CD8-positive, alpha-beta memory T cell (primary cell): ENCODE measurements at places on chromosomes 5 and 9. TPM values are rescaled to one million over a fixed set of nuclear protein-coding genes. Genes with fewer than 3 reads are reported as not detected.

- H3K27ac ChIP-seq = no peak overlapping the region
- no peak for DNase-seq
- H3K4me1 ChIP-seq = no peaks in the 10 kb centered on the region
- no peak overlapping the region for H3K4me3 ChIP-seq
- no peaks in the 10 kb centered on the region for H3K27me3 ChIP-seq
These were observed 5.3 kb upstream of the LHFPL2 start for GRCh38 chr5:78653681-78654366.

PTPN3 gene
- 0.48 TPM for total RNA-seq

GRCh38 chr5:19777363-19777762 lies 210.6 kb downstream of the CDH18 start:
- H3K4me1 ChIP-seq = no peaks in the 10 kb centered on the region
- DNase-seq = no peak
- no peak overlapping the region for H3K27ac ChIP-seq
- no peaks in the 10 kb centered on the region for H3K27me3 ChIP-seq
- H3K36me3 ChIP-seq = no peaks in the 10 kb centered on the region

IL33 gene
- total RNA-seq = not detected

- H3K4me3 ChIP-seq = no peak overlapping the region
- no peak for DNase-seq
- H3K27ac ChIP-seq = no peak overlapping the region
- H3K36me3 ChIP-seq = peaks cover 38% of the 10 kb centered on the region
These were observed 24.0 kb downstream of the HSPA4 start for GRCh38 chr5:133075572-133076536.

- no peaks in the 10 kb centered on the region for H3K4me1 ChIP-seq
- H3K4me3 ChIP-seq = no peak overlapping the region
- no peaks in the 10 kb centered on the region for H3K27me3 ChIP-seq
- peak overlapping the region; percentile 31 for H3K27ac ChIP-seq
- no peak for DNase-seq
These were observed 25.5 kb upstream of the TIFAB start for GRCh38 chr5:135477613-135478066.

DNA sequence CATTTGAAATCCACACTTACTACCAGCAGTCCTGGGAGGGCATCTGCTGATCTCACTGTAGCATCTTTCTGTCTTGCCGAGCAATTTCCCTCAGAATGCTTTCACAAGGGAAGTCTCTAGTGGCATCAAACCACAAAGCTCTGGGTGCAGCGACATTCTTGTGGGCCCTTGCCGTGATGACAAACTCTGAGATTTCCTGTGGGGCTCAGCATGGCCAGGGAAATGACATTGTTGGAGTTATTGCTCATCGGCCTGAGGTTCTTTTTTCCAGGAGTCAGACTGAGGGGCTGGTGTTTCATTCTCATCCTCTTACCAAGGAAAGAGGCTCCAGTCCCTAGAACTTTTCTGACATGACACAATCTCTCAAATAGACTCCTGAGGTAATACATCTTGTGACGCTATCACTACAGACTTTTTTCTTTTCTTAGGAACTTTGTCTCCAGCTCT lies 51.4 kb downstream of the PFDN1 start:
- H3K4me1 ChIP-seq = peaks cover 14% of the 10 kb centered on the region
- no peak overlapping the region for H3K4me3 ChIP-seq
- peak; percentile 28 for DNase-seq
- H3K27ac ChIP-seq = no peak overlapping the region
- H3K36me3 ChIP-seq = no peaks in the 10 kb centered on the region
- H3K27me3 ChIP-seq = no peaks in the 10 kb centered on the region

DNA sequence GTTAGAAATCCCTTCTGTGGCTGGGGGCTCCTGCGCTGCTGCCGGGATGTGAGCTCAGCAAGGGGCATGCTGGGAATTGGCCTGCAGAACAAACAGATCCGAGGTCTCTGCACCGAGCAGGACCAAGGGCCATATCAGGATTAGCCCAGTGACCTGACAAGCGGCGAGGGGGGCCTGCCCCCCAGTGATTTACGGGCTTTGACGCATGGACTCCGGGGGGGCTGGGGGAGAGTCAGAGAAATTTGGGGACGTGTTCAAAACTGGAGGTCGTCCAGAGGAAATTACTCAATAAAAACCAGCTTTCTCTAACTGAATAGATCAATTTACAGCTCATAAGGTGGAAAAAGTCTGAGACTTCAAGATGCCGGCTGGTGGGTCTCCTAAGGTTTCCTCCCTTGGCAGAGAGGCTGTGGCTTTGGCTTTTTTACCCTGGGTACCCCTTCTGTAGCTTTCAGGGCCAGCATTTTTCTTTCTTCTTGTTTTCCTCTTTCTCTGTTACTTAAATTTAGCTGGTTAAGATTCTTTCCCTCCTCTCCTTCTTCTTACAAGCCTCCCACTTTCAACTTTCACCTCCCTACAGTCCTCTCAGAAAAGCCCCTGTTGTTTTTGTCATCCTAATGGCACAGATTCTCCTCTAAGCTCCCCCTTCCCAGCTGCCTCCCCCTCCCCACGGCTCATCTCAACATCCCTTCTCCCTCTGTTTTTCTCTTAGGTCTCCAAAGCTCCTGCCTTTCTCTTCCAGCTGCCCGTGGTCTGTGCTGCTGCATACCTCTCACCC lies 551.0 kb downstream of the CCDC171 start:
- no peak overlapping the region for H3K4me3 ChIP-seq
- no peak for DNase-seq
- H3K27ac ChIP-seq = no peak overlapping the region
- no peaks in the 10 kb centered on the region for H3K36me3 ChIP-seq

DNA sequence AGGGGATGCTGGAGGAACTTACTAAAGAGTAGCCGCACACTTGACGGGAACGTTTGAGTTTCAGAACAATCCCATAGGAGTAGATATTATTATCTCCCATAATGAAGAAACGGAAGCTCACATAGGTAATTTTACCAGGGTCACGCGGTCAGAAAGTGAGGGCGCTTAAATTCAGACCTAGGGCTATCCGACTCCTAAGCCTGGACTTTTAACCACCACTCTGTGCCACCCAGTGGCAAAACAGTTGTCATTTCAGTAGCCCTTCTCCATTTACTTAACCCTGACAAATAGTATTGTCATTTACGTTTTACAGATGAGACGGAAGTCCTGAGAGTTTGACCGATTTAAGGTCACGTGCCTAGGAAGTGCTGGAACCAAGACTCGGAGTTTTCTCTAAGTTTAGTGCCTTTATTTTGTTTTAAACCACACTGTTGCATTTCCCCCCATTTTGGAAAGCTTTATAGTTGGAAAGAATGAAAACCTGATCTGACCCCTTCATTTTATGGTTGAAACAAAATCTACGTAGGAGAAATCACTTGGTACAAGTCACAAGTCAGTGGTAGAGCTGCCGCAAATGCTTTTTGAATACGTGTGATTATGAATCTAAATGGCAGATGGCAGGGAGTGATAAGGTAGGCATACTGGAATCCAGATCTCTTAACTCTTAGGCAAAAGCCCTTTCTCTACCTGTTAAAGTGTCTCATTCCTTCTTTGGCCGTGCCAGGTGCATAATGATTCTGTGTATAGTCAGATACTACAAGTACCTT lies 650 bp downstream of the MRRF start:
- H3K27me3 ChIP-seq = no peaks in the 10 kb centered on the region
- peaks cover 38% of the 10 kb centered on the region for H3K4me1 ChIP-seq

DNA sequence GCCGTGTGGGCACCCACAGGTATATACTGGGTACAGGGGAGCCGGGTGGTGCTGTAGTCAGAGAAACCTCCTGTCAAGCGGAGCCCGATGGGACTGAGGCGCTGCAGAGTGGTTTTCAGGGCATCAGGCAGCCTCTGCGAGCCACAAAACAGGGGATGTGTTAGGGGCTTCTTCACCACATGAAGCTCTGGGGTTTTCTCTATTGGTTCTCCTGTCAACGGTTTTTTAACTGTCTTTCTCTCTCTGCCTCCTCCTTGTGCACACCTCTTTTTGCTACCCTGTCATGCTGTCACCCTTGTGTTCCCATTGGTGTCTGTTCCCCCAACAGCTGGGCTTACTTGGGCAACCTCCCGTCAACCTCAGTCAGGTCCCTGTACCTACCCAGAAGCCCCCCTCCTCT lies 19.9 kb downstream of the RALGPS1 start:
- no peak overlapping the region for H3K27ac ChIP-seq
- H3K27me3 ChIP-seq = no peaks in the 10 kb centered on the region
- no peak overlapping the region for H3K4me3 ChIP-seq
- no peaks in the 10 kb centered on the region for H3K36me3 ChIP-seq

GRCh38 chr9:108746864-108747263 lies 108.9 kb downstream of the ACTL7B start:
- no peaks in the 10 kb centered on the region for H3K36me3 ChIP-seq
- H3K27ac ChIP-seq = no peak overlapping the region
- no peak for DNase-seq

DNA sequence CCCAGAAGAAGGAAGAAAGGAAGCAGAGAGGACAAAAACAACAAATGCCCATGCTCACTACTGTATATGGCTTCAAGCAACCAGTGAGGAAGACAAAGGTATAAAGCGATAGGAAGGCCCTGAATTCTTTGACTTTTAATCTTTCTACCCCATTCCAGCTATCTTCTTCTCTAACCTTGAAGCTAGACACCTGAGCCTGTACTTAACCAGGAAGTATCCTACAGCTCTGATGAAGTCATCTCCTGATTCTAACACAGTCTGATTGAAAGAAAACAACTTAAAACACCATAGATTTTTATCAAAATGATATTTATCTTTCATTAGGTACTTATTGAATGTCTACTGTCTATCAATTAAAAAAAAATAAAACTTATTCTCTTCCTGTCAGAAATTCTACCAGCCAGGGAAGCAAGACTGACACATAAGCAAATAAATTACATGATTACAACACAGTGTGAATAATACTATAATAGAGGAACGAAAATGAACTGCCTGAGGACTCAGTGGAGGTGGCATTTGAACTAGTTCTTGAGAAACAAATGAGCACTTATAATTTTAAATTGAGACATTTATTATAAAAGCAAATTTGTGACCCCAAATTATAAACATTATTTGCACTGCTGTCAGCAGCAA lies 123.3 kb upstream of the ELL2 start:
- H3K36me3 ChIP-seq = no peaks in the 10 kb centered on the region
- no peak overlapping the region for H3K27ac ChIP-seq
- H3K4me3 ChIP-seq = no peak overlapping the region
- no peaks in the 10 kb centered on the region for H3K27me3 ChIP-seq
- DNase-seq = no peak

NAA35 gene
- 34.1 TPM for total RNA-seq

SGTB gene
- 14.9 TPM for total RNA-seq

FBXO4 gene
- 15.8 TPM for total RNA-seq

CYFIP2 gene
- 239 TPM for total RNA-seq

ANXA1 gene
- total RNA-seq = 93.2 TPM

DNA sequence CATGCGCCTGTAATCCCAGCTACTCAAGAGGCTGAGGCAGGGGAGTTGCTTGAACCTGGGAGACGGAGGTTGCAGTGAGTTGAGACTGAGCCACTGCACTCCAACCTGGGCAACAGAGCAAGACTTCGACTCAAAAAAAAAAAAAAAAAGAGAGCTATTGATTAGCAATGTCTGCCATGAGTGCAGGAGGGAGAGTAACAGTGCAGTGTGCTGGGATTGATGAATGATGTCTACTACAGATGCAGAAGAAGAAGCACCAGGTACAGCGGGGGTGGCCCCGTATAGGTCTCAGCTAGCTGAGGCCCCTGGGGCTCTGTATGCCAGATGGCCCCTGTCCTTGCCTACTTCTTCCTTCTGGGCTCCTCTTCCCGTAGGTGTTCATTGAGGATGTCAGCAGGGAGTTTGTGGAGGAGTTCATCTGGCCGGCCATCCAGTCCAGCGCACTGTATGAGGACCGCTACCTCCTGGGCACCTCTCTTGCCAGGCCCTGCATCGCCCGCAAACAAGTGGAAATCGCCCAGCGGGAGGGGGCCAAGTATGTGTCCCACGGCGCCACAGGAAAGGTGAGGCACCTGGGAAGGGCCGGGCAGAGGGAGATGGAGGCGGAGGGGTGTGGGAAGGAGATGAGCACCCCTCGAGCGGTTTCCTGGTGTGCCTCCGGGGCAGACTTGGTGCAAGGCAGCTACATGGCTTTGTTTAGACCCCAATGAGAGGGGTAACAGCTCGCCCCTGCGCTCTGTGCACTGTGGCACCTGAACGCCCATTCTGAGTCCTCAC lies 13.5 kb downstream of the ASS1 start:
- DNase-seq = no peak
- H3K27ac ChIP-seq = no peak overlapping the region
- peaks cover 3% of the 10 kb centered on the region for H3K27me3 ChIP-seq

DNA sequence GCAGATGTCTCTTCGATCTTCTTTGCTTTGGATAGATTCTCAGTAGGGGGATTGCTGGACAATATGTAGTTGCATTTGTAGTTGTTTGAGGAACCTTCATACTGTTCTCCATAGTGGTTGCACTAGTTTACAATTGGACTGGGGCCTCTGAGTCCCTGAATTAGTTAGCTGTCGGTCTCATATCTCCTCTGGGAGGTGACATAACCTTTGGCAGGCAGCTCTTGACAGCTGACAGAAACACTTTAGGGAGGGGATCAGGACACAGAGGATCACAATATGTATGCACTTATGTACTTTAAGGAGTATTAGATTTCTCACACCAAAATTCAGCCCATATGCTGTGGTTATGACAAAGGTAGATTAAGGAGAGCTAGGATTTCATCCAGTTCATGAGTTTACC lies 1279.9 kb upstream of the DMAC1 start:
- no peaks in the 10 kb centered on the region for H3K4me1 ChIP-seq
- no peak overlapping the region for H3K27ac ChIP-seq
- H3K4me3 ChIP-seq = no peak overlapping the region
- H3K27me3 ChIP-seq = no peaks in the 10 kb centered on the region

PIP5K1B gene
- 3.1 TPM for total RNA-seq

DNA sequence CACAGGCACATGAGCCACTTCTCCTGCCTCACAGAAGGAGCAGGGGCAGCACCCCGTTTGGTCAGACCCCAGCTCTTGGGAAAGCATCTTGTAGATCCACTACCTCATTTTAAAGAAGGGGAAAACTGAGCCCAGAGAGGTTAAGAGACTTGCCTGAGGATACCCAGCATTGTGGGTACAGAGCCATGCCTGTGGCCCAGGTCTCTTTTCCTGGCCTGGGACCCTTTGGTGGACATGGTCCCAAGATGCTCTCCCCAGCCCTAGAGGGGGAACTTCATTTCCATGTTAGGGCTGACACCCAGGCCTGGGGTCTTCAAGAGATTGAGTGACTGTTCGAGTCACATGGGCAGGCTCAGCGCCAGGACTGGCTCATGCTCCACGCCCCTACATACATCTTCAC lies 64.2 kb downstream of the NEK6 start:
- no peaks in the 10 kb centered on the region for H3K4me1 ChIP-seq
- H3K4me3 ChIP-seq = no peak overlapping the region
- no peak overlapping the region for H3K27ac ChIP-seq
- DNase-seq = no peak
- H3K36me3 ChIP-seq = no peaks in the 10 kb centered on the region

DNA sequence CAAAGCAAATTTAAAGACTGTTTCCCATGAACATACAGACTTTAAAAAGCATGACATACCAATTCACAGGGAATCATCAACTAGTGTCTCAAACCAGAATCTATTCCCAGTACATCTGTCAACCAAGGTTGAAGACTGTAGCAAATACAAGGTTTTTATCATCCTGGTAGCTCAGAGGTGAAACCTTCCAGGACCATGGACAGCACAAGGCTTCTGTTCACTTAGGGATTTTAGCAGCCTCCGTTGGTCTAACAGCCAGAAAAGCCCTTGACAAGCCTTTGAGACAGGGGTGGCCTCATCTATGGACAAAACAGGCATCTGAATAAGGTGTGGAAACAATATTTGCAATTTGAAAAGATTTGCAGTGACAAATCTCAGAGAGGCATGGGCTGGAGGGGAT lies 119.0 kb downstream of the TRIM32 start:
- DNase-seq = no peak
- no peaks in the 10 kb centered on the region for H3K36me3 ChIP-seq
- H3K27me3 ChIP-seq = no peaks in the 10 kb centered on the region
- no peaks in the 10 kb centered on the region for H3K4me1 ChIP-seq
- H3K4me3 ChIP-seq = no peak overlapping the region
